Lung (tissue), 17 donors: ENCODE measurements at places on chromosomes 13 and 19. TPM values are rescaled to one million over a fixed set of nuclear protein-coding genes. Genes with fewer than 3 reads are reported as not detected.

ATXN8OS gene
- not detected for total RNA-seq

KLK3 gene
- not detected for total RNA-seq

DACT3 gene
- 7.8 TPM for total RNA-seq

CYP2A7 gene
- total RNA-seq = 1.6 TPM

ZNF541 gene
- total RNA-seq = not detected

ADPRHL1 gene
- total RNA-seq = 1.4 TPM

DNA sequence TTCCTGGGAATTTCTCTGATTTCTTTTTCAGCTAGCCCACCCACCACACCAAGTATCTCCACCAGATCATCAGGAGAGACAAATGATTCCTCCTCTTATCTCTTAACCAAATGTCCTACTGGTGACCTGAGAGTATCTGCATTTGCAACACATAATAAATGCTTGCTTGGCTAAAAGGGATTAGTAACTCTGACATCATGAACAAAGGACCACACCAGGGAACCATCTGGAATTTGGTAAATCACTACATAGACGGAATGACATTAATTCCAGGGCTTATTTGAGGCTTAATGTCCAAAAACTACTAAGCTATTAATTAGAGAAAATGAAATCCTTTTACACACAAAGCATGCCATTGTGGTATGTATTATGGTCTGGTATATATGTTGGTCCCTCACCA lies 139.0 kb downstream of the RAP2A start:
- peaks cover 11% of the 10 kb centered on the region for H3K4me1 ChIP-seq
- H3K36me3 ChIP-seq = no peaks in the 10 kb centered on the region
- H3K4me3 ChIP-seq = no peak overlapping the region
- no peaks in the 10 kb centered on the region for H3K27me3 ChIP-seq
- DNase-seq = no peak

DNA sequence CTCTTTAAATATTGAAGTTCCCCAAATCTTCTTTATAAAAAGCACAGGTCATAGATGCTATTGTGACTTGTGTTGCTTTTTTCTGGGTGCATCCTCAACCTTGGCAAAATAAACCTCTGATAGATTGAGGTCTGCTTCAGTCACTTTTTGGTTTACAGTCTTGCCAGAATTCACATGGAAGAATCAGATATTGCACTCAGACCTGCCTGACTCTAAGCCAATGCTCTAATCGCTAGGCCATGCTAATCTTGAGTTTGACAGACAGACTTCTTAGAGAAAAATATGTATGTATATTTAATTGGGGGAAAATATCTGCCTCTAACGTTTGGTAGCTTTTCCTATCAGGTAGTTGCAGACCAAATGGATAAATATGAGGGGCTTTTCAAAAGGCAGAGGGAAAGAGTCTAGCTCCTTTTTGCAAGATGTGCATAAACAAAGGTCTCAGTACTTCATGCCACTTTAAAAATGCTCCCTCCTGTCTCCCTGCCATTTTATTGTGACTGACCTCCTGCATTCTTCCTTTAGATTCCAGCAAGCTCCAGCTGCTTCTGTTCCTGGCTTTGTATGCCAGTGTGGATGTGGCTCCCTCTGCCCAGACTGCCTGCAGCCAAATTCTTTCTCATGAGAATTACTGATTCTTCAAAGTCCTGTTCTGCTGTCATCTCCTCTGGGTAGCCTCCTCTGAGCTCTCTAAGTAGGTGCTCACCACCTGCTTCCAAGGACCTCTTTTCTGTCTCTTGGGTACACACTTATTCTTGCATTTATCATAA lies 42.4 kb upstream of the RFC3 start:
- no peaks in the 10 kb centered on the region for H3K4me1 ChIP-seq
- H3K36me3 ChIP-seq = no peaks in the 10 kb centered on the region

DNA sequence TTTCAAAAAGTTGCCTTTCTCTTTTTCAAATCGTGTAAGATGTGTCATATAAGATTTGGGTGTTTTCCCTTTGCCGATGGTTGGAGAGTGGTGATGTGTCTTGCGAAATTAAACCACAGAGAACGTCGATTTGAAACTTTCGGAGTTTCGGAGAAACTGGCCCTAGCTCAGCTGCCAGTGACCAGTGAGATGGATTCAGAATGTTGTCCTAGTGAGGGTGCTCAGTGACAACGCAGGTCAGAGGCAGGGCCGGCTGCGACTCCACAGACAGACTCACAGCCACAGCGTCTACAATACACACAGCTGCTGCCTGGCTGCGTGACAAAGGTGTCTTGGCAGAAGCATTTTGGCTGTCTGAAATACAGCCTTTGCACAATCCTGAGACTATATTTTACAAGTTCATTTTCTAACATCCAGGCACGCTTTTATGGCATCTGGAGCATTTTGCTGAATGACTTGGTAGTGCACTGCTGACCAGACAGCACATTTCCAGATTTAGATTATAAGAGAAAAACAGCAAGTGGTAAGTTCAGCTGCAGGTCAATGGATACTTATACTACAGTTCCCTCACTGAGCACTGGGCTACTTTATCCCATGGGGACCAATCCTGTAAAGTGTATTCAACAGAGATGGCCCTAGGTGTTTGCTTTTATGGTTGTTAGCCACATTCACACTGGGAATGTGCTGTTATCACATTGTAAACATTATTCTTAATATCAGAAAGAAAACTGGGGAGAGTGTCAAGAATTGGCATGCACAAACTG lies 207.5 kb downstream of the KCNRG start:
- DNase-seq = peak; percentile 65
- no peaks in the 10 kb centered on the region for H3K27me3 ChIP-seq
- no peak overlapping the region for H3K4me3 ChIP-seq
- no peaks in the 10 kb centered on the region for H3K36me3 ChIP-seq
- peaks cover 9% of the 10 kb centered on the region for H3K4me1 ChIP-seq
- H3K27ac ChIP-seq = peak overlapping the region; percentile 90

GRCh38 chr19:10800488-10800887 lies 35.5 kb downstream of the TMED1 start:
- H3K27ac ChIP-seq = peak overlapping the region; percentile 43
- no peak overlapping the region for H3K4me3 ChIP-seq
- no peaks in the 10 kb centered on the region for H3K4me1 ChIP-seq
- H3K36me3 ChIP-seq = peaks cover 37% of the 10 kb centered on the region

DNA sequence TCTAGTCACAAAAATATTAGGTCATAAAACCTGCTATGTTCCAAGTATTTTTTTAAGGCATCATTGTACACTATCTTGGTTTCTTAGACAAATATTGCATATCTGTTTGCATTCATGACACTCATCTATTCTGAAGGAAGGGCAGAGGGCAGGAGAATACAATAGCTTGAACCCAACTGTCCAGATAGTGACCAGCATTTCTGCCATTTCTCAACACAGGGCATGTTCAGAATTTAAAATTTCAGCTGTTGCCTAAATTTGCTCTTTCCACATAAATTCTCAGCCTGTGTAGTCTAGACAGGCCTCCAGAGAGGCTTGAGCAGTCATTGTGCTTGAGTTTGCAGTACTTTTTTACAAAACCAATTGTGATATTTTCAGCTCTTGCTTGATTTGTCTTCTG lies 119.5 kb downstream of the ZAR1L start:
- peaks cover 1% of the 10 kb centered on the region for H3K36me3 ChIP-seq
- no peak overlapping the region for H3K27ac ChIP-seq
- no peaks in the 10 kb centered on the region for H3K4me1 ChIP-seq
- H3K27me3 ChIP-seq = no peaks in the 10 kb centered on the region
- no peak overlapping the region for H3K4me3 ChIP-seq
- DNase-seq = no peak

DNA sequence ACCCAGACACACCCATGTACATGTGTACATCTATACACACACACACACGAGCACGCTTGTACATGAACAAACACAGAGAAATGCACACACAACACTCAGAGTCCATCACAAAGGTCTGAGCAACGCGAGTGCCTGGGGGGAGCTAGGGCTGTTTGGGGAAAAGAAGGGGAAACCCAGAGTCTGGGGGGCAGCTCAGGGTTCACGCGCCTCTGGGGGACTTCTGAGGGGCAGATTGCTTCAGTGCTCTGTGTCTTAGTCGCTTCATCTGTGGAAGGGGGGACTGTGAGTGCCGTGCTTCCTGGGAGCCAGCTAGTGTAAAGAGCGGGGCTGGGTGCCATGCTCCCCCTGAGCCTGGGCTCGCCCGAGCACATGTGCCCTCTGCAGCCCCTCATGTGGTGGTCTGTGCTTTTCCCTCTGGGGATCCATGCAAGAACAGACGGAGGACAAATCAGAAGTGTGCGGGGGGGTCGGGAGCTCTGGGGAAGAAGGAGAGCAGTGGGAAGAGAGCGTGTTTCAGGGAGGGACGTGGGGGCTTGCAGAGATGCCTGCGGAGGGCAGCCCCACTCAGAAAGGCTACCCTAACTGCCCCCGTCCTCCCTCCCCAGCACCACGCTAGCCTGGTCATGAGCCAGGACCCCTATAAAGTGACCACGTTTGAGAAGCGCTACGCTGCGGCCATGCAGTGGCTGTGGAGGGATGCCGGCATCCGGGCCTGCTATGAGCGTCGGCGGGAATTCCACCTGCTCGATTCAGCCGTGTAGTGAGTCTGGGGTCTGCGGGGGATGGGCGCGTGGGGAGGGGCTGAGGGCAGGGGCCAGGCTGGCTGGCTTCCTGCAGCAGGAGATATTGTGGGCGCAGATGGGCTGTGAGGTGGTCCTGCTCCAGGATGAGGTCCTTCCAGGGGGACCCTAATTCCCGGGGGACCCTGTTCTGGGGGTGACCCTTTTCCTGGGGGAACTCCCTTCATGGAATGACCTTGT lies 14.0 kb downstream of the GNA15 start:
- no peaks in the 10 kb centered on the region for H3K4me1 ChIP-seq
- H3K4me3 ChIP-seq = no peak overlapping the region
- no peak for DNase-seq
- no peaks in the 10 kb centered on the region for H3K36me3 ChIP-seq

GRCh38 chr13:98988277-98988676 lies 10.4 kb upstream of the DOCK9 start:
- H3K27me3 ChIP-seq = no peaks in the 10 kb centered on the region
- no peaks in the 10 kb centered on the region for H3K4me1 ChIP-seq
- no peak for DNase-seq
- no peak overlapping the region for H3K27ac ChIP-seq

DNA sequence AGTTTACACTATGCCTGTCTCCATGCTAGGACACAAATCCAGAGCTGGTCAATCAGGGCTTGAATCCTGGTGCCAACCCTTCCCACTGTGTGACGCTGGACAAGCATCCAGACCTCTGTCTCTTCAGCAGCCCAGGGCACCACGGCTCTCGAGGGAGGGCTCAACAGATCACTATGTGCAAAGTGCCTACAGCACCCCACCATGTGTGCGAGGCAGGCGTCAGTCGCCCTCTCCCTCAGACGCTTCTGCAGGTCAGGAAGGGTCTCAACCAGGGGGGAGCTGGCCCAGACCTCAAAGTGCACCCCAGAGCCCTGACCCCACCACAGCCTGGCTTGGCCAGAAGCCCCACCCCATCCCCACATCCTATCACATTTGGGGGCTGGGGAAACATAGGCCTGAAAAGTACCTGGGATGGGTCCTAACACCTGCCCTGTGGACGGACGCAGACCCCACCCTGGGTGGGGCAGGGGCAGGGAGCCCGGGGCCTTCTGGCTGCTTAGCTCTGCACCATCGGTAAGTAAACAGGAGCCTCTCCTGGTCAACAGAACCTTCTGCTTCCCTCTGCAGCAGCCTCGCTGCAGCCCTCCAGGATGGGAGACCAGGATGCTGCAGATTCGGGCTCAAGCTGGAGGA lies 2.9 kb upstream of the C2CD4C start:
- no peak overlapping the region for H3K27ac ChIP-seq
- H3K27me3 ChIP-seq = peaks cover 11% of the 10 kb centered on the region
- DNase-seq = no peak

DNA sequence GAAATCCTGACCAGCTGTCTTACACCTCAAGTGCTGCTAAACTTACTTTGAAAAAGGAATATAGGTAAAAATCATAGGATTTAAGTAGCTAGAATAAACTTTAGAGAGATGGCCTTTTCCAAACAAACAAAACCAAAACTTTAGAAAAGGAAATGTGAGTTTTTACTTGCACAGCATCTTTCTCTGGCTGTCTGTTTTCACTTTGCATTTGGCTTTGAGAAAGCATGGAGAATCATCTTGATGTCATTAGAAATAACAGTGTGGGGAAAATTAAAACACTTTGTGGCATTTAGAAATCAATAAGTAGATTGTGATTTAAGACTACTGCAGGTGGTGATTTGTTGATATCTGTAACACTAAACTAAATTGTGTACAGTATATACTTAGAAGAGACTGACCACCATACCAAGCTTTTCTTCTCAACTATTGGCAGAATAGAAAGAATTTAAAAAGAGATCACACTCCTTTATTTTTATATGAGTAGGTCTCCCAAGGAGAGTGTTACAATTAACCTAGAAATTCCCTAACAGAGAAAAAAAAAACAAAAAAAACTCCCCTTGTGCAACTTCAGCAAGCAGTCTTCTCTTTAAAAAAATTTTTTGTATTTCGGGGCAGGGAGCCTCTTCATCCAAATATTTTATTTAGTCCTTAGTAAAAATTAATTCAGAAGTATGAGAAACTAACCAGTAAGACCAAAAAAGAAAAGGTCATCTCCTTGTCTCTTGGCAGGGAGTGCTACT lies 6.1 kb downstream of the WDFY2 start:
- H3K36me3 ChIP-seq = no peaks in the 10 kb centered on the region
- peaks cover 13% of the 10 kb centered on the region for H3K4me1 ChIP-seq
- H3K27me3 ChIP-seq = no peaks in the 10 kb centered on the region

GRCh38 chr13:100951016-100951415 lies 276.4 kb upstream of the TMTC4 start:
- no peaks in the 10 kb centered on the region for H3K27me3 ChIP-seq
- no peaks in the 10 kb centered on the region for H3K4me1 ChIP-seq
- no peaks in the 10 kb centered on the region for H3K36me3 ChIP-seq
- no peak for DNase-seq
- H3K27ac ChIP-seq = no peak overlapping the region

DNA sequence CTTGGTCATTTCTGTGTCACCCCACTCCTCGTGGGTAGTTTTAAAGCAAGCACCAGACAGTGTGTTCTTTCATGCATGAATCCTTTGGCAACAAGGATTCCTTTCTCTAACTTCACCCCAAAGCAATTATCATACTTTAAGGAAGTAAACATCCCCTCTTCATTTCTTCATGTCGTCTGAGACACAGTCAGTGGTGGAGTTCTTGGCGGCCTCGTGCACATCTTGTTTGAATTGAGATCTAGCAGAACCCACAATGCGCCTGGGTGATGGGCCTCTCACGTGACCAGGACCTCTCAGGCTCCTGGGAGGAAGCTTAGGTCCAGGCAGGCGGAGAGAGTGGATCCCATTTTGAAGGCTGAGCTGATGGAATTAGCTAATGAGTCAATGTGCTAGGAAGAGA lies 2.6 kb downstream of the ACSBG2 start:
- H3K4me1 ChIP-seq = no peaks in the 10 kb centered on the region
- H3K27ac ChIP-seq = no peak overlapping the region
- no peak for DNase-seq
- no peaks in the 10 kb centered on the region for H3K36me3 ChIP-seq
